ENCODE measurements at places on chromosomes 11 and 22. TPM values are rescaled to one million over a fixed set of nuclear protein-coding genes. Genes with fewer than 3 reads are reported as not detected.

The CARD18 gene
- total RNA-seq: 0.63 TPM

The KDM4E gene
- not detected for total RNA-seq

GRCh38 chr22:46971099-46971763 is 208.8 kb downstream of the TBC1D22A start:
- peak; percentile 37 for DNase-seq

- no peak for DNase-seq
Measured at GRCh38 chr11:133708547-133709051, 136.7 kb downstream of the SPATA19 start.

- DNase-seq: no peak
Measured at GRCh38 chr11:8013833-8014232, 26.7 kb downstream of the EIF3F start.

DNA sequence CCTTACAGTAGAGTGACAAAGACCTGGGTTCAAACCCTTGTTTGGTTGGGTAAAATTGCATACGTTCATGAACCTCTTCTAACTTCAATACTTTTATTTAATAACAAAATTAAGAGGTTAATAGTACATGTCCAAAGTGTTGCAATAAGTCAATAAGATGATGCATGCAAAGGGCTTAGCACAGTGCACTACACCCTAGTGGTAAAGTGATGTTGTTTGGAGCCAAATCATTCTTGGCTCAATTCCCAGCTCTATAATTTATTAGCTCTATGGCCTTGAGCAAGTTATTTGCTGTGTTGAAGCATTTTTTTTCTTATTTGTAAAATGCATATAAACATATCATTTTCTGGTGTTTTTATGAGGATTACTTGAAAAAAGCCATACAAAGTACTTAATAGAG is 945.3 kb downstream of the LRRC4C start:
- DNase-seq: no peak
